ENCODE measurements at places on chromosomes 6 and 20.

- DNase-seq = no peak
Observed at GRCh38 chr6:138550346-138550767, 51.1 kb upstream of the NHSL1 start.

DNA sequence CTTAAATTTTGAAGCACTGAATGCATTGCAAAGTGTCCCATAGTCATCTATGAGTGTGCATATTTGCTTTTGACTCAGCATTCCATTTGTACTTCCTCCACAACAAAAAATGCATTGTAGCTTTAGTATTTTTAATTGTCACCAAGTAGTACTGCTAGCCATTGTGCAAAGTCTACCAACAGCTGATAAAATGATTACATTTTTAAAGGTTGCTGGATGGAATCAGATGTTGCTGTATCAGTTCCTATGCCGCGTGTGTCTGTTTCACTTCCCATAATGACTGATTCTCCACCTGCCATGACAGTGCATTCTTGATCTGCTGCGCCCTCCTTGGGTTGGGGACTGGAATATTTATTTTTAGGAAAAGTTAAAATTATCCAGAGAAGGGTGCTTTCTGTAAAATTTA is 41.2 kb downstream of the SLX4IP start:
- no peak for DNase-seq

DNA sequence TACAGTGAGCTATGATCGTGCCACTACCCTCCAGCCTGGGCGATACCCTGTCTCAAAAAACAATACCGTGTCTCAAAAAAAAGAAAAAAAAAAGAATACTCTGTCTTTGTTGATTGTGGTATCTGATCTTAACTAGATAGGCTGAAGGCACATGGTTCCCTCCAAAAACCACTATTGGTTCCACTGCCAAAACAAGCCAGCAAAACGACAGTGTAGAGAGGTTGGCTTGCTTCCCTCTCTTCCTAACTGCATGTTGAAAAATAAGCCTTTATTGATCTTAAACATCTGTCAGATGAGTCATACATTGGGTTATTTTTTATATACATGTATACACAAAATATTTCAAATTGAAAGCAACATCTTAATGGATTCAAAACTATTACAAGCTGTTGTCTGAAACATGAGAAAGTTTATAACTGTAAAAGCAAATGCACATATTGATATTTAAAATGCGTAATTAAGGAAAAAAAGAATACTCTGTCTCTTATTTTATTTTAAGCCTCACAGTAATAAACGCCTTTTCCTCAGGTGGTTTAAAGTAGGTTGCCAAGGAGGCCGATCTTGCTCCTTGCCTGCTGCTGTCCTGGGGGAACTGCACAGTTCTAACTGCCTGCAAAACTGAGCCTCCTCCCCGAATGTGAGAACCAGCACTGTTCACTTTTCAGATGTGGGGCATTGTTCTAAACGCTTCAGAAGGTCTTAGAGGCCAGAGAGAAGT is 7.0 kb upstream of the NINL start:
- no peak for DNase-seq

DNA sequence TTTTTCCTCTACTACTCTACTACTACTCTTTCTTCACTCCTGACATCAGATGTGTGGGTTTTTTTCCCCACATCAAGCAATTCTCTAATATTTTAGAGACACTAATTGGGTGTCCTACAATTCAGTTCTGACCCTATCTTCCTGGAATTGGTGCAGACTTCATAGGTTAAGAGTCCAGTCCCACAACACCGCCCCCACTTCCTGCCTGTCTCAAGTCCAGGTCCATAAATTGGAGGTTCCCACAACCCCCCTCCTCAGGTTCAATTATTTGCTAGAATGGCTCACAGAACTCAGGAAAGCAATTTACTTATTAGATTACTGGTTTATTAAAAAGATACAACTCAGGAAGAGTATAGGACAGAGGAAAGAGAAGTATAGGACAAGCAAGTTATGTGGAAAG is 25.7 kb upstream of the SLC2A12 start:
- DNase-seq = no peak

- DNase-seq = no peak
Observed at GRCh38 chr6:134609716-134610261, 291.9 kb upstream of the SGK1 start.

GRCh38 chr6:156538875-156539660 is 238.1 kb upstream of the ARID1B start:
- DNase-seq = no peak

DNA sequence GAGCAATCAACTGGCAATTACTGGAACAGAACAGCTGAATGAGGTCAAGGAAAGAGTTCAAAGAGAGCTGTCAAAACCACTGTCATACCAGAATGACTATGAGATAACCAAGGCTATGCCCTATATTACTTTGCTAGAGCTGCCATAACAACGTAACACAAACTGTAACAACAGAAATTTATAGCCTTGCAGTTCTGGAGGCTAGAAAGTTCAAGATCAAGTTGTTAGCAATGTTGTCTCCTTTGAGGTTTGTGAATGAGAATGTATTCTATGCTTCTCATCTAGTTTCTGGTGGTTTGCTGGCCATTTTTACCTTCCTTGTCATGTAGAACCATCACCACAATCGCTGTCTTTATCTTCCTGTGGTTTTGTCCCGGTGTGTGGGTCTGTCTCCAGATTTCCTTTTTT is 1323.0 kb upstream of the GJE1 start:
- no peak for DNase-seq

DNA sequence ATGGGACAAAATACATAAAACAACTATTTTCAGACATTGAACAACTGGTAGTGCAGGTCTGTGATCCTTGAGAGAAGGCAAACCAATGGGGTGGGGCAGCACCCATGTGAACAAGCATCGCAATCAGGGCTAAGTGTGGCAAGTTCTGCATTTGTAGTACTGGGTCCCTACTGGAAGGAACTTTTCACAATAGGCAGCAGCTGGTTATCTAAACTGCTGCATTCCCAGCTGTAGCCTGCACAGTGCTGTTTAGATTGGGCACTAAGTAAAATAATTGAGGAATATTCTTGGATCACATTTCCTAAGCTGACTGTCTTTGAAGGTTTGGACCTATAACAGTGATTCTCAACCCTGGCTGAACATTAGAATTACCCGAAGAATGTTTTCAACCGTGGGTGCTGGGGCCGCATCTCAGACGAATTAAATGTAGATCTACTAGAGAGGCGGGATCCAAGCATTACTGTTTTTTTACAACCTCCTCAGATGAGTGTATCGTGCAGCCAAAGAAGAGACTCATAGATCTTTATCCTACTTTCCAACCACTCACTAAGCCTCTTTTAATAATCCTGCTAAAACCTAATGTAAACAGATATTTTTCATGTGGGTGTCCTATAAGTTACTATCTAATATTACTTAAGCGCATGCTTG is 12.4 kb upstream of the MAP3K4 start:
- no peak for DNase-seq

DNA sequence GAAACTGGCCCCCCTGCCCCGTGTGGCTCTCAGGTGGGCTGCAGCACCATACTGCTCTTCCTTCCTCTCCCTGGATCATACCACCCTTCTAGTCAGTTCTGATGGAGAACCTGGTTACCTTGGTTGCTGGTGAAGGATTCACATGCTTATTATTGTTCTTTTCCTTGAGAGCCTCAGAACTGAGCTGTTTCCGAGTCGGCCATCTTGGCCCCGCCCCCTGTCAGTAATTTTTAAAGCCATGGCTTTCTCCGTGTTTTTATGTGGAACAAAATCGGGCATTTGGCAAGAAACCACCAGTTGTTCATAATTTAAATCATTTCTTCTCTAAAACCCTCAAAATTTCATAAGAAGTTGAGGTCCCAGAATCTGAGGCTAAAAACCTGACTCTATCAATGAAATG is 493.8 kb downstream of the NKAIN2 start:
- DNase-seq = no peak

DNA sequence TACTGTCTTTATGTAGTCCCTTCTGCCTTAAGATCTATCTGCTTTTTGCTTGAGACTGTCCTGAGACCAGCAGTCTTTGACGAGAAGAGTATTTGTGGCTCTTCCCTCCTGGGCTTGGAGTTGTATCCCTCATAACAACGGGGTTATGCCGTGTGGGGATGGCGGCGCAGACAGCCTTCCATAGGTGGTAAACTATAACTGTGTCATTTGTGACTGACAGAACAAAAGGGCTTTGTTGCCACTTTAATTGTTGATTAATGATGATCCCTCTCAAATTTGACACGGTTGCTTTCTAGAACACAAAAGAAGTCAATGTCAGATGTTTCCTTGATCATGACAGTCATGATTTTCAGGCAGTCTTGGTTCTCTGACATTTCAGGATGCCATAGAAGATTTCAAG is 196.6 kb downstream of the JARID2 start:
- no peak for DNase-seq

DNA sequence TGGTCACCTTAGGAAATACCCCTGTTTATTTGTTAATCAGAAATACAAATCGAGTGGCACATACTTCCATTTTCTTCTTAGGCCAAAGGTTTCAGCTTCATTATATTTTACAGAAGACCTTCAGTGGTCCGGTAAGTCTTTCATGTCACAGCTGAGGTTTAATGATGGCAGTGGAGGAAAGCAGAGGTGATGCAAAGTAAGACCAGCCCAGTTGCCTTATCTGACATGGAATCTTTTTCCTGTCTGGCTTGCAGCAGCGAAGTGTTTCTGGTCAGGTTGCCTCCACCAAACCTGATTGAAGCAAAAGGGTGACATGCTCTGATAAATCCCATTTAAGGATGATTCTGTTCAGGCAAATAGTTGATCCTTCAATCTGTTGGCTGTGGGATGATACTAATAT is 100.0 kb downstream of the PRDM1 start:
- DNase-seq = no peak

- no peak for DNase-seq
Observed at GRCh38 chr6:13689511-13690256, 22.0 kb downstream of the RANBP9 start.

- no peak for DNase-seq
Observed at GRCh38 chr6:96853083-96853482, 15.8 kb upstream of the GPR63 start.

DNA sequence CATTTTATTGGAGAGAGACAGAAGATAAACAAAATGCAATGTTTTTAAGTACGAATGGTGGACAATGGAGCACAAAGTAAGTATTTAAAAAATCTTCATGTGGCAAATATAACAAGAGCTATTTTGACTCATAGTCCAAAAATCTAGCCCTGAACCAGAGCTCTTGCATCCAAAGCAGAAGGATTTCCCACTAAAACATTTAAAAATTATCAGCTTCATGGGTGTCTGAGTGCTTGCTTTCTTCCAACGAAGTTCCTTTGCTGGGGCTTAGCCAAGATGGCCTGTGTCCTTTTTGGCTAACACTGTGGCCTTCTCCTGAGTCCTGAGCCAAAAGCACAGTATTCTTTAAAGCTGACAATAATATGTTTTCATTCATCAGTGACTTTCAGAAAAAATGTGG is 161.7 kb downstream of the RIMS1 start:
- DNase-seq = no peak

- DNase-seq = no peak
Observed at GRCh38 chr20:48754292-48754691, 73.5 kb downstream of the PREX1 start.

GRCh38 chr6:113750151-113750855 is 106.8 kb upstream of the MARCKS start:
- no peak for DNase-seq

GRCh38 chr20:62879275-62880146 is 17.9 kb upstream of the TCFL5 start:
- no peak for DNase-seq

GRCh38 chr6:47308198-47308517 is 1.5 kb downstream of the TNFRSF21 start:
- DNase-seq = no peak

GRCh38 chr6:126661646-126662045 is 321.7 kb downstream of the CENPW start:
- no peak for DNase-seq

GRCh38 chr6:52562911-52563310 is 13.9 kb downstream of the TRAM2 start:
- no peak for DNase-seq

GRCh38 chr6:53067849-53068361 is 2.7 kb downstream of the FBXO9 start:
- DNase-seq = no peak

- no peak for DNase-seq
Observed at GRCh38 chr20:63225082-63225454, 9.1 kb upstream of the YTHDF1 start.

DNA sequence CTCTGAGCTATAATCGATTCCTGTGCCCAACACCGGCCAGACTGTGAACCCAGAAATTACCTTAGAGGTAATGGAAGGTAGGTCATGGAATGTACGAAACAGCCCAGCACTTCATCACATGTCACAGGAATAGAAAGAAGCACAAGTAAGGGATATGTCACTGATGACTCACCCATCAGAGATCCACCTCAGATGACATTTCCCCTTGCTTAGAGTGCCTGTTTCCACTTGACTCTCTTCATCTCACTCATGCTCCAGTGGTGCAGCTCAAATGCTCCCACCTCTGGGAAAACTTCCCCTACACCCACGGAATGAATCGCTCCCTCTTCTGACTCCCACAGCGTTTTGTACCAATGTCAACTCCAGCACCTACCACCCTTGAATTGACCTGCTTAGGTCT is 381.6 kb upstream of the CNR1 start:
- no peak for DNase-seq

DNA sequence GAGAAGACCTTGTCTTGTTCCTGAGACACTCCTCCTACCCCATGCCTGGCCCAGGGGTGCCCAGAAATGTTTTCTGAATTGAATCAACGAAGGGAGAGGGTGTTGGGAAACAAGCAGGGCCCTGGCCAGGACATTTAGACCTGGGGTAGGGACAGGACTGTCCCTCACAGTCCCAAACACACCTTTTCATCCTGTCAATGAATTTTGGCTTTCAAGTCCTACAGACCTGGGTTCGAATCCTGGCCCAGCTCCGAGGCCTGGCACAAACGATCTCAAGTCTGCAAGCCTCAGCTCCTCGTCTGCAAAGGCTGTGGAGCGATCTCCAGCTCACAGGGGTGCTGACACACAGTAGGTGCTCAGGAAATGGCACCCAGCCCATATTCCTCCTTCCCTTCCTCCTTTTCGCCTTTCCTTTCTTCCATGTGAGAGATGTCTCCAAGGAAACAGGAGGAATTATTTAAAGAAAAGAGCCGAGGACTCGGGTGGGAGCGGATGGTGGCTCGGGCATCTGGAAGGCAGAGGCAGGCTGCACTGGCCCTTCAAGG is 7.3 kb upstream of the DLGAP4 start:
- DNase-seq = no peak

GRCh38 chr6:170424604-170425126 is 118.1 kb downstream of the FAM120B start:
- DNase-seq = no peak

- DNase-seq = no peak
Observed at GRCh38 chr20:63081351-63081750, 74.6 kb upstream of the BHLHE23 start.

DNA sequence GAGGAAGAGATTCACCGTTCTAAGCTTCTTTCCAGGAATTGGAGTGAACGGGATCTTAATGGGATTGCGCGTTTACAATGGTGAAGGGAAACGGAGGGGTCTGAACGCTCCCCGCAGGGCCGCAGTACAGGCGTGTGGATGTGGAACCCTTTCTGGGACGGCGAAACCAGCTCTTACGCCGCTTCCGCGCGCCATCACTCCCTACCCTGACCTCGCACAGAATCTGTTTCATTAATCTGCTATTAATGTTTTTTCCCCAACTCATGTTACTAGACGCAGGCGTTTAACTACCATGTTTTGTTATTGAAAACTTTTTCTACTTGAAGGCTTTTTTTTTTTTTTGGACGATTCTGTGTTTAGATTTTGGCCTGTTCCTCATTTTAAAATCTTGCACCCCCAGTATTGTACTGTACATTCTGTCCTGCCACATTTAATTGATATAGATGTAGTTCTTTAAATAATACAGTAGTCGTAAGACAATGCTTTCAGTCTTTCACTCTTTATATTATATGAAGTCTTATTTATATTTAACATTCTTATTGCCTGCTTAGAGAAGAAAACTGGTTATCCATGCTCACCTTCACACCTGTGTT is 696 bp upstream of the SUPT3H start:
- DNase-seq = peak; percentile 7

Measured in stimulated activated CD4-positive, alpha-beta T cell treated with anti-CD3 and anti-CD28 coated beads, Interleukin-1b, Interleukin-23, amount 100 ng/mL, for 1 hour (primary cell).